ENCODE measurements at places on chromosomes 1 and 21.

DNA sequence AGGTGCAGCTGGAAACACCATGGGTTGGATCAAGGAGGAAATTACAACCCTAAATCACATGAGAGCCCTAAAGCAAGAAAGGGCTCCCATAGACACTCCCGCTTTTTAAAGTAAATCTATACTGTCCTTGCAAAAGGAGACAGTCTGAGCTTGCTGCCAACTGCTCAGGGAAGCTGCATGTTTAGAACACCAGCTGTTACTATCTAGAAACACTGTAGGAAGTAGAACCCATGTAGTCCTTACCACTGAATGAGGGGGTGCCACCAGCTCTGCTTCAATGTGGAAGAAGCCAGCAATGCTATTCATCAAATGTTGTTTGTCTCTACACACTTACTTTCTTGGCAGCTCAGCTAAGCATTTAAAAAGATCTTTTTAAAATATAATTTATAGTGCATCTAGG lies 79.8 kb downstream of the PIGK start:
- DNase-seq = no peak

GRCh38 chr1:115647047-115647446 lies 5.3 kb downstream of the VANGL1 start:
- DNase-seq = no peak

- no peak for DNase-seq
Observed at GRCh38 chr21:43361493-43362296, 65.2 kb downstream of the SIK1 start.

- peak; percentile 80 for DNase-seq
Observed at GRCh38 chr1:21270086-21270689, 20.1 kb downstream of the ECE1 start.

- peak; percentile 45 for DNase-seq
Observed at GRCh38 chr1:227946624-227947385, 927 bp downstream of the WNT9A start.

DNA sequence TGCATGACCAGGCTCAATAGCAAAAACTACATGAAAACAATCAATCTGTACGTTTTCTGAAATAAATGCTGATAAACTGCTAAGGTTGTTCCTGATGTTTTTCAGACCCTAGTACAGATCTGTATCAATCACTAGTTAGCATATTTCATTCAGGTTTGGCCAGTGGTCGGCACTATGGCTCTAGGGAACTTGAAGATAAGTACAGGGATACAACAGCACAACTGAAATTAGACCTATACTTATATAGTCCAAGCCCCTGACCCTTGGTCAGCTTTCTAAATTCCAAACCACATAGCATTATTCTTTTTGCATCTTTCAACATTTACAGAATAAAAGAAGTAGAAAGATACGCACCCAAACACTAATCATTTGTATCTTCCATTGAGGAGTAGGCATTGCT lies 142.7 kb downstream of the PLPPR4 start:
- no peak for DNase-seq

DNA sequence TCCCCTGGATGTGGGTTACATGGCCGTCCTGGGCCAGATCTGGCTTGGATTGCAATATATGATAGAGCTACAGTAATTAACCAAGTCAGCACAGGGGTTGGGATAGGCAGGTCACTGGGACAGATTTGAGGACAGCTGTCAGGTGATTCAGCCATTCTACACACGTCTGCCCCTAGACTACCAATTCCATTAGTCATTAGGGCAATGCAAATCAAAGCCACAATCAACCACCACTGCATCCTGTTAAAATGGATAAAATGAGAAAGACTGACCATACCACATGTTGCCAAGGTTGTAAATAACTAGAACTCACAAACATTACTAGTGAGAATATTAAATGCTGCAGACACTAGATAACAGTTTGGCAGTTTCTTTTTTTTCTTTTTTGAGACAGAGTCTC lies 16.0 kb downstream of the C21orf58 start:
- no peak for DNase-seq

DNA sequence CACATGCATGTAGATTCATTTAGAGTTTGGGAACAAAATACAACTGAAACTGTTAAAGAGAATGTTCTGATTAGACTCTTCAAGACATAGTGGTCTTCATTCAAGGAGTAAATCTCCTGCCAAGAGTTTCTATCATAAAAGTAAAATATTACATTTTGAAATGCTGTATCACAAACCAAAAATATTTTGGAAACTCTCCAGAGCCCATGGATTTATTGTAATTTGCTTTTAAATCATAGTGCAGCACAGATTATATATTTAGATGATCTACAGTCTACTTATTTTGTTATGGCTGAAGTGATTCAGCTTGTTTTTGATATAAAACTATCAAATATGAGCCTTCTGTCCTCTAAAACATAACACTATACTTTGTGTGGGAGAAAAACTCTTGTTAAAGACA lies 105.3 kb downstream of the DISP1 start:
- no peak for DNase-seq

DNA sequence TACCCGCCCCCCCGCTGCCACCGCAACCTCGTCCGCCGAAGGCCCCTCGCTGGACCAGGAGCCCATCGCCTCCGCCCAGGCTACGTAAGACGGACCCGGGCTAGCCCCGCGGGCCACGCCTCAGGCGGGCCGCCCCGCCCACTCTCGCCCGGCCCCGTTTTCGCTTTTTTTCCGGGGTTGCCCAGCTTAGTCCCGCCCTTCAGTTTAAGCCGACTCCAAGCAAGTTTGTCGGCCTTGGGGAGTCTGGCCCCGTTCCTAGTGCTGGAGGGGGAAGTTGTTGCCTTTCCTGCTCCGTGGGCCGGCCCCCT lies 3.0 kb downstream of the RUSC1 start:
- peak; percentile 75 for DNase-seq

GRCh38 chr1:109787845-109788601 lies 24.3 kb upstream of the EPS8L3 start:
- DNase-seq = no peak

GRCh38 chr1:38018864-38019343 lies 6.4 kb downstream of the UTP11 start:
- DNase-seq = no peak

DNA sequence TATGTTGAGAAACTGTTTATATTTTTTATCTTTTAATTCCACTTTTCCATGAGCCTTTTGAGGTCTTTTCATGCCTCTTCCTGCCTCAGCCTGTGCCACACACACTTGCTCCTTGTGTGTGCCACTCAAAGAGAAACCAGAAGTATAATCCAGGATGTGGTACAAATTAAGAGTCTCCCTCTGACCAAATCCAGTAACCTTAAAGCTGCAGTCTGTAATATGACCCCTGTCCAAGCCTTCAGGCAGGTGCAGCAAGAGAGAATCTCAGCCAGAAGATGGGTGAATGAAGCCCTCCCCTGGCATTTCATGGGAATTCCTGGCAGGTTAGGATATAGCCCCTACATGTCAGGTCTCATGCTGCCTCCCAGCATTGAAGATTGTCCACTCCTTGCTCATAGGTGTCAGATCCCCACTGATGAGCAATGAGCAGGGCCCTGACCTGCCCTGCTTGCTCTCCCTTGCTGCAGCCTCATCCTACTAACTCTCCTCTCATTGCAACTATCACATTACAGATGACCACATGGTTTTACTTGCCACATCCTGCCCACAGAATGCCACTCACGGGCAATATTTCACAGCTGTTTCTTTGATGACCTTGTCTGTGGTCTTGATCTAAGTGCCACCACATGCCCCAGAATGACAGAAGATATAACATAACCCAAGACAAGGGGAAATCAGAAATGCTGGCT lies 169.3 kb downstream of the SEC16B start:
- no peak for DNase-seq

- DNase-seq = no peak
Observed at GRCh38 chr21:34690041-34690792, 21.4 kb downstream of the CLIC6 start.

DNA sequence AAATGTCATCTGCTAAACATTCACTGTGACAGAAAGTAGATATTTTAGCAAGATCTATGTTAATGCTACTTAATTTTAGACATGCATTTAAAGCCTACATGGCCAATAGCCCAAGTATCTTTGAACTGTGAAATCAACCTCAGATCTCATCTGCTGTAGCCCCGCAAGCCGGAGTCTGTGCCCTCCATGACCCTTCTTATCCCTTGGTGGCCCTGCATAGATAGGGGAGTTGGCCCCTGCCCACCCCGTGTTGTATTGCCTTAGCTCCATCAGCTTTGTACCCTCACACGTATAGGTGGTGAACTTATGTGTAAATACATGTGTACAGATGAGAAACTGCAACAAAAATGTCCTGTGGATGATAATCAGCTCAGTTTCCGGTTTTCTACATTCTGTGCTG lies 18.5 kb downstream of the ATP5PO start:
- no peak for DNase-seq

DNA sequence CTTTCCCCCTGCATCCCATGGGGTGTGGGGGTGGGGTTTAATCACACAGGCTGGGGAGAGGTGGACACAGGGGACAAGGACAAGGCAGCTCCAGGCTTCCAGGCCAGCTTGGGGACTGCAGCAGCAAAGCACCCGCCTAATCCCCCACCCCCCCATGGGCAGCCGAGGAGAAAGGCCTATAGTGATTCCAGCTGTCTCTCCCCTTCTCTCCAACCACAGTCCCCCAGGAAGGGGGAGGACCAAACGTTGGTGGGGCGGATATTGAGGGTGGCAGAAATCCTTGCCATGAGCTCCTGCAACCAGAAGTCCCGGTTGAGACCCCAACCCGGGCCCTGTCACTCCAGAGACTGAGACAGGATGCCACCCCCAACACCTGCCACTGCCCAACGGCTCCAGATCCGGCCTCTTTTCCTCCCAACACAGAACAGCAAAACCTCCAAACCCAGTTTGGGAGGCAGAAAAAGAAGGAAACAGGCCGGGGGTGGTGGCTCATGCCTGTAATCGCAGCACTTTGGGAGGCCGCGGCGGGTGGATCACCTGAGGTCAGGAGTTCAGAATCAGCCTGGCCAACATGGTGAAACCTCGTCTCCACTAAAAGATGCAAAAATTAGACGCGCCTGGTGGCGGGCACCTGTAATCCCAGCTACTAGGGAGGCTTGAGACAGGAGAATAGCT lies 1.7 kb downstream of the EPHA2 start:
- DNase-seq = no peak

DNA sequence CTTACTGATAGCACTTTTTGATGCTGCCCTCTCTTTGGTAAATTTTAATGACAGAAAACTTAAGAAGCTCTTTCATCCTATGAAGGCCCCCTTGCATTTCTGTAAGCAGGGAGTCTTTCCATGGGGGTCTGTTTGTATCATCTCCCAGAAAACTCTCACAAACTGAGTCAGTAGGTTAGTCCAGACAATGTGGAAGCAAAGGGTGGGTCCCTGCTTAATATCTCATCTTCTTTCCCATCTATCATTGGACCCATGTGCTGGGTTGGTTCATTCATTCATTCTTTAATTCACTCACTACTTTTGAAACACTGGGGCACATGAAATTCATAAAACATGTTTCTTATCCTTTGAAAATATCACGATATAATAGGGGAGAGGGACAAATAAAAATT lies 164.3 kb downstream of the NTMT2 start:
- DNase-seq = no peak

- no peak for DNase-seq
Observed at GRCh38 chr1:115501476-115501875, 140.3 kb upstream of the VANGL1 start.

GRCh38 chr21:46078322-46078977 lies 19.5 kb upstream of the COL6A2 start:
- no peak for DNase-seq

GRCh38 chr21:37447288-37447936 lies 80.8 kb downstream of the DYRK1A start:
- no peak for DNase-seq

DNA sequence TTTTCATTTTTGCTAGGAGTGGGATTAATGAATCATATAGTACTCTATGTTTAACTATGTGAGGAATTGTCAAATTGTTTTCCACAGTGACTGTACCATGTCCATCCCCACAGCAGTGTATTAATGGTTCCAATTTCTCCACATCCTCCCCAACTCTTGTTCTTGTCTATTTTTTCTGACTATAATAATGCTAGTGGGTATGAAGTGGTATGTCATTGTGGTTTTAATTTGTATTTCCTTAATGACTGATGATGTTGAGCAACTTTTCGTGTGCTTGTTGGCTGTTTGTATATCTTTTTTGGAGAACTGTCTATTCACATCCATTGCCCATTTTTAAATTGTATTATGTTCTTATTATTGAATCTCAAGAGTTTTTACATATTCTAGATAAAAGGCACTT lies 10.0 kb upstream of the KPRP start:
- no peak for DNase-seq

GRCh38 chr1:243944429-243945160 lies 94.6 kb upstream of the AKT3 start:
- DNase-seq = no peak

GRCh38 chr1:68359045-68359444 lies 90.7 kb downstream of the RPE65 start:
- DNase-seq = no peak

DNA sequence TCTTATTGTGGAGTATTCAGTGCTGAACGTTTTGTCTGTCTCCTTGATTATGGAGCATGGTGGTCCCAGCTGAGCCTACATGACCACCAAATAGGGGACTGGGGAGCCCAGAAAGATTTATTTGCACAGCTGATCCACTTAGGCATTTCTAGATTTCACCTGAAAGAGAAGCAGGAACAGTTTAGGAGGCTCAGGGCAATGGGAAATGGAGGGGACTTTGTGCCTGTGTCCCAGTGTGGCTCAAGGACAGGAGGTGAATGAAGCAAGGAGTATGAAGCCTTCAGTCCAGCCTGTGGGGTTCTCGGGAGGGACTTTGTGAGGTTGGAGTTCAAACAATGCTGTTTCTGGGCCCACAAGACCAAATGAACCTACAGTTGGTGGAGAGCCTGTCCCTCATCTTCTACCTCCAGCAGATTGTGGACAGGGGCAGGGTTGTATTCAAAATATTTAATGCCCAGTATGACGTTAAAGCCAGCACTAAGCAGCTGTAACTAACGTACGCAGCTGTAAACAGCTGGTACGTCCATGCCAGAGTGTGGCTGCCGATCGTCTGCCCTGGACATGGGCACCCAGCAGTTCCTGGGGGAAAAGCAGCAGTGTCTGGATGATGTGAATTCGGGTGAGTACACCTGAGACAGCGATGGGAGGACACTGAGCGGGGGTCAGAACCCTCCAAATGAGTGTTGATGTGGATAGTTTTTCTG lies 164.9 kb upstream of the RAB4A start:
- DNase-seq = no peak

- DNase-seq = no peak
Observed at GRCh38 chr1:48767975-48768510, 8.6 kb downstream of the BEND5 start.

DNA sequence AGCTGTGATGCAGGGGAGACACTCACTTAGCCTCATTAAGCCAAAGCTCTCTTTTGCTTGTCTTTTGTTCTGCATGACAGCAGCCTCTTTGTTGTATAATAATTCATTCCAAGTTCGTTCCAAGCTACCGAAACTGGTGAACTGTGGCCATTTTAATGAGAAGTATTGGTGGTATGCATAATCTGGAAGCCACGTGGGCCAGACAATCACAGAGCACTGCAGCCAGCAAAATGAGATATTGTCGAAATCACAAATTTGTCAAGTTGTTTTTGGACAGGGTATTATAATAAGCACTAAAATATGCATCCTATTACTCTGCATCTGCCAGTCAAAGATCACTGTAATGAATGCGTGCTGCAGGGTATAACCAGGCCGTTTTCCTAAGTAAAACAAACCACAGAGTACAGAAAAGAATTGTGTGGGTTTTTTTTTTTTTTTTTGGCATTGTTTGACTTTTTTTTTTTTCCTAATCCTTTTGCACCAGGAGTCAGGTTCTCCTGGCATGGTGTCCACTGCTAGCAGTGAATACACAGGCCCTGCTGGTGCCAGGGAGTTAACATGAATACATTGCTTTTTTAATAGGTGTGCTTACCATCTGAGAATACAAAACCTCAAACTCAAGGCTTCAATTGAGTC lies 423.9 kb downstream of the PTBP2 start:
- no peak for DNase-seq

GRCh38 chr1:69587391-69587790 lies 19.7 kb downstream of the LRRC7 start:
- no peak for DNase-seq
